ENCODE measurements at places on chromosomes 5 and 9.

DNA sequence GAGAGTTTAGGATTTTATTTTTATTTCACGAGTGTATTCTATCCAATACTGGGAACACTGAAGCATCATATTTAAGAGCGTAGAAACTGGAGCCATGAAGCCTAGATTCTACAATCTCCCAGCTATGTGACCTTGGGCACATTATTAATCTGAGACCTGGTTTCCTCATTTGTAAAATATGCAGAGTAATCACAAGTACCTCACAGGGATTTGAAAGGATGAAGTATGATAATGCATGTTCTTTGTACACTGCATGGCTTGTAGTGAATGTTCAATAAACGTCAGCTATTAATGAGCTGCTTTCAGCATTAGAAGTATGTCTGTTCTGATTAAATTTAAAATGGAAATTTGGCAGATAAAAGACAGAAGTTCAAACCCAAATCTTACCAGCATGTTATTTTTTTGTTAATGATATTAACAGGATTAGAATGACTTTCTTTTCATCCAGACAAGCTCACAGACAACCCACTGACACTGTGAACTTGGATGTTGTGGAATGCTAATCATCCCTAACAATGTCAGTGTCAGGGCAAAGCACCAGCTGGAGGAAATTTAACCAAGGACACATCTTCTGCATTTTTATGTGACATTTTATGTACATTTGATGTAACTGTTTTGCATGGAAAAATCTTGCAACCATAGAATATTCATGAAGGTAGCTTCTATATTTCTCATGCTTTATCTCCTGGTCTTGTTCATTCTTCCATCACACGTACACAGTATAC is 27.1 kb upstream of the CTXN3 start:
- DNase-seq: no peak

- no peak for DNase-seq
Observed at GRCh38 chr5:31355337-31355736, 161.9 kb downstream of the CDH6 start.

GRCh38 chr5:42595597-42595996 is 161.0 kb upstream of the CCDC152 start:
- no peak for DNase-seq

- no peak for DNase-seq
Observed at GRCh38 chr9:71683598-71684235, 84.6 kb downstream of the CEMIP2 start.

- no peak for DNase-seq
Observed at GRCh38 chr9:134373269-134373668, 47.0 kb downstream of the RXRA start.

GRCh38 chr5:93186076-93186682 is 394.8 kb downstream of the NR2F1-AS1 start:
- DNase-seq: peak; percentile 38

GRCh38 chr5:179122411-179123108 is 62.4 kb downstream of the ZNF354C start:
- no peak for DNase-seq

DNA sequence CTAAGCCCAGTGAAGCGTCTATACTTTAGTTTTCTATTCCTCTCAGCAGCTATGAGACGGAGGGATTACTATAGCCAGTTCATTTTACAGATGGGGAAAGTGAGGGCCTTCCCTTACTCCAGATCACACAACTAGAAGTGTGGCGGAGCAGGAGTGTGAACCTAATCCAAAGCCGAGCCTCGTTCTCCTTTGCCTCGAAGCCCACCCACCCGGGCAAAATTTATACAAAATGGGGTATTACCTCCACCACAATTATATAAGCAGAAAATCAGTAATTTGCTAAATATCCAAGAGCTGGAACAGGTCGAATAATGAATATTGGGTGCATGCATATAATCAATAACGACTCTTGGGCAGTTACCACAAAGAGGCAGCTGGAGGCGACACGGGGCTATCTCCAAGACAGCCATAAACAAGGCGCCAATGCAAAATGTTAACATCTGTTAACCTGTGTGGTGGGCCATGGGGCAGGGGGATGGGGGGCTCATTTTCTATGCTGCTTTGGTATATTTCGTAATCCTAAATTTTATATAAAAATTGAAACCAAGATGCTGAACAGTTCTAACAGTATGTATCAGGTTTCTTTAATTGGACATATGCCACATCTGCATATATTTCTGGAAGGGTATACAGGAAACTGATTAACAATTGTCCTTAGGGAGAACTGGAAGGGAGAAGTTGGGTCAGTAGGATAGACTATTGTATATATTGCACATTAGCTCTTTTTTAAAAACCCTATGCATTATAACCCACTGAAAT is 1.2 kb upstream of the RNF44 start:
- no peak for DNase-seq

DNA sequence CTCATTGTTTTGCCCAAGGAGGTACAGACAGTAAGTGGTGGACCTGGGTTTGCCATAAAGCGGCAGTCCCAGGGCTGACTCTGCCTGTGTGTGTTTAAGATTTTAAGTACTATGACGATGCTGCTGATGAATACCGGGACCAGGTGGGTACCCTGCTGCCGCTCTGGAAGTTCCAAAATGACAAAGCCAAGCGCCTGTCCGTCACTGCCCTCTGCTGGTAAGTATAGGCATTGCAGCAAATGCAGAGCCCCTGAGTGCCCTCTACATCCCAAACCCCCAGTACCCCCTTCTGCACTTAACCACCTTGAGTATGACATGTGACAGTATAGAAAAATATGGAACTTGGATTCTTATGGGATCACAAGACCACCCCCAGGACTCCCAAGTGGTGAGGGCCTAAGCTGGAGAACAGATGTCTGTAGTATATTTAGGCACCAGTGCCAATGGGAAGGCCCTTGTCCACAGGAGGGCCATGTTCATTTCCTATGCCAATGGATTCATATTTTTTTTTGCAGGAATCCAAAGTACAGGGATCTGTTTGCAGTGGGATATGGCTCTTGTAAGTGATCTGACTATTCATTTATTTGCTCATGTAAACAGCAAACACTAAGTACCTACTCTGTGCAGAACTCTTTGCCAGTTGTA is 22.0 kb downstream of the ENHO start:
- DNase-seq: peak; percentile 53

- DNase-seq: no peak
Observed at GRCh38 chr5:180920710-180921109, 21.8 kb downstream of the BTNL8 start.

DNA sequence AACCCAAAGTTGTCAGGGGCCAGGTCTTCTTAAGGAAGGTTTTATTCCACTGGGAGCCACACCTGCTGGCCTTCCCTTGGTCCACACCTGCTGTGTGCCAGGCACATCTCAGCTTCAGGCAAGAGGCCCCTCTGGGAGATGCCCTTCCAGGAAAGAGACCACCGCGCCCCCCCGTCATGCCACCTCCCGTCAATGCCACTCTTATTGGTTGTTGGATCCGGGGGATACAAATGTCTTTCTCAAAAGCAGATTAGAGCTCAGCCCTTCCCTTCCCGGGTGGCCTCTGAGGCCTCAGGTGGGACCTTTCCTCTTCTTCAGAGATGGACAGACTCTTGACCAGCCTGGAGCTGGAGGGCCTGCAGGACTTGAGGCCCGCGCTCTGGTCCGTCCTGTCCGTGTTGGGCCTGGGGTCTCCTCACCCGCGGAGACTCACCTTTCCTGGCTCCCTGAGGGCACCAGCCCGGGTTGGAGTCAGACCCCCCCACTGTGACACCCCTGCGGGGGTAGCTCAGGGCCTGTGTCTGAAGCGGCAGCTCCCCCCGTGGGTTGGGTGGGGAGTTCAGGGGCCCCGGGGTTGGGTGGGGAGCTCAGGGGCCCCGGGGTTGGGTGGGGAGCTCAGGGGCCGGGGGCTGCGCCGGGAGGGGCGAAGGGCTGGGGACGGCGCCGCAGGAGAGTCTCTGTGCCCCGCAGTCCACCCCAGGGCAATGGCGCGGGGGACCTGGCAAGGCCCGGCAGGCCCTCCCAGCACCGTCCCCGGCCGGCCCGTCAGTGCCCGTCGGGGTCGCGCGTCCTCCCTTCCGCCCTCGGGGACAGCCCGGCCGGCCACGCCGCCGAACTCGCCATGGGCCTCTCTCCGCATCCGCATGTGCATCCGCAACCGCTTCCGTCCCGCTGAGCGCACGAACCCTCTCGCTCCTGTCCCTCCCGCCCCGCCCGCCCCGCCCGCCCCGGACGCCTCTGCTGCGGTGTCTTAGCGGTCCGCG is 3.7 kb upstream of the SLC9A3 start:
- DNase-seq: no peak

- no peak for DNase-seq
Observed at GRCh38 chr9:70561786-70562395, 147.4 kb upstream of the KLF9 start.

GRCh38 chr5:104345222-104346016 is 782.8 kb upstream of the NUDT12 start:
- no peak for DNase-seq

DNA sequence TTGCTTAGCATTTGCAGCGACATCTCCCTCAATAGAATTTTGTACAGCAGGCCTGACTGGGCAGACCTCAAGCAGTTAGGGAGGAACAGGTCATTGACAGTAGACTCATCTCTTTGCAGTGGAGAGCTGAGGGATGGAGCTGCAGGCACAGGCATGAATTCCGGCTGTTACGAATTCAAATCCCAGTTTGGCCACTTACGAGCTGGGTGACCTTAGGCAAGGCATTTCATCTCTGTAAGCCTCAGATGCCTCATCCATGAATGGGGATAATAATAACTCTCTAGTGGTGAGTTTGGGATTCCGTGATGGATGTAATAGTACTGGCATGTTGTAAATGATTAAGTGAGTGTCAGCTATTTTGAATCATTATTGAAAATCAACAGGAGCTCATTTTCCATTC is 195.3 kb downstream of the SEMA6A start:
- no peak for DNase-seq

Measured in kidney capillary endothelial cell (primary cell).